ENCODE measurements at places on chromosomes 5 and 9. TPM values are rescaled to one million over a fixed set of nuclear protein-coding genes. Genes with fewer than 3 reads are reported as not detected.

DNA sequence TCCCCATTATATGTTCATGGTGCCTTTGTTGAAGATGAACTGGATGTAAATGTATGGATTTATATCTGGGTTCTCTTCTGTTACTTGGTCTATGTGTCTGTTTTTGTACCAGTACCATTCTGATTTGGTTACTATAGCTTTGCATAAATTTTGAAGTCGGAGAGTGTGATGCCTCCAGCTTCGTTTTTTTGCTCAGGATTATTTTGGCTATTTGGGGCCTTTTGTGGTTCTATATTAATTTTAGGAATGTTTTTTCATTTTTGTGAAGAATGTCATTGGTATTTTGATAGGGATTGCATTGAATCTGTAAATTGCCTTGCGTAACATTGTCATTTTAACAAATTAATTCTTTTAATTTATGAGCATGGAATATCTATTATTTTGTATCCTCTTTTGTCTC lies 36.6 kb upstream of the ZNF366 start:
- H3K4me1 ChIP-seq = no peaks in the 10 kb centered on the region
- no peaks in the 10 kb centered on the region for H3K36me3 ChIP-seq
- H3K27me3 ChIP-seq = peaks cover 7% of the 10 kb centered on the region
- H3K4me3 ChIP-seq = no peak overlapping the region
- no peak overlapping the region for H3K27ac ChIP-seq

DNA sequence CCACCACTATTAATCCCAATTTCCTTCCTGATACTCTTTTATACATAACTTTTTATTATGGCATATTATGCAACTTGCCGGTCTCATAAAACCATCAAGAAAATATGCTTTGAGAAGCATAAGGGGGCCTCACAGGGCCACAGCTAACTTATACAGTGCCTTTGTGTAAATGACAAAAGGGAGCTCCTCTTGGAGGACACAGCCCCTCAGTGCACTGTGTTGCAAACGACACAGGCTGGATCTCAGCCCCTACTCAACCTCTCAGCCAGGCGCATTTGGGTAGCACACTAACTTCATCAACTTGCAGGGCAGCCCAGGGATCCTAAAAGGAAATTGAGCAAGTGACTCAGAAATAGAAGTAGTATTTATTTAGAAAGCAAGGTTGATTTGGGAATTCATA lies 35.4 kb downstream of the RIGI start:
- H3K4me1 ChIP-seq = no peaks in the 10 kb centered on the region
- DNase-seq = no peak
- no peak overlapping the region for H3K4me3 ChIP-seq
- no peaks in the 10 kb centered on the region for H3K27me3 ChIP-seq

DNA sequence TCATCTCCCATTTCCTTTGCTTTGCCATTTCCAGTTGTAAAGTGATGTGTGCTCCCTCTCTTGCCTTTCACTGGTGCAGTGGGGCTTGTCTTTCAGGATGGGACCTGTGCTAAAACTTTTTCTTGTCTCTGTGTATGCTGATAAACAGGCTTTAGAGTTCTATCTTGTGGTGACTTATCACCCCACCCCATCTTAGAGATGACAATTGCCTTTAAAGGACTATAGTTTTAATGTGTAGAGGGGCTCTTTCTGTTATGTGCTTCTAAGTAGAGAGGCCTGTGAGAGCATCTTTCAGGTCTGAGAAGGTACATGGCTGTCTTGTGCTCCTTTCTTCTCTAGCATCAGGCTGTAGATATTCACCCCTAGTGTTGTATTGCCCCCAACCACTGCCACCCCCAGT lies 21.9 kb downstream of the MAN2A1 start:
- no peak overlapping the region for H3K27ac ChIP-seq
- no peak for DNase-seq
- H3K36me3 ChIP-seq = peaks cover 23% of the 10 kb centered on the region
- no peaks in the 10 kb centered on the region for H3K27me3 ChIP-seq
- H3K4me1 ChIP-seq = peaks cover 5% of the 10 kb centered on the region

- peaks cover 8% of the 10 kb centered on the region for H3K36me3 ChIP-seq
- no peak for DNase-seq
- H3K4me1 ChIP-seq = peaks cover 23% of the 10 kb centered on the region
These were observed 128.5 kb downstream of the RGS3 start for GRCh38 chr9:113591899-113592625.

DNA sequence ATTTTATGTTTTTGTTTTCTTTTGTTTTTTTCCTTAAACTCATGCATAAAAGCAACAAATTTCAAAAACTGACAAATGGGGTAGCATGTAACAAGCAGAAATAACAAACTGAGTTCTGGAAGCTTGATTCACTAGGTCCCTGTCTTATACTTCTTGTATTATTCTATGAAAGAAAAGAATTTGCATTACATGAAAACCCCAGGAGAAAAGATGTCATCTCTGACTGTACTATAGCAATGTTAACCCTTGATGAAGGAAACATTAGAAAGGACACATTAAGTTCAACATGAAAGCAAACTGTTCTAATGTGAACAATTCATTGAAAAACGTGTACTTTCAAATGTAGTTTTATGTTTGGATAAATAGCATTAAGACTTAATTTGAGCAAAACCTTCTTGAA lies 9.2 kb downstream of the RAB14 start:
- DNase-seq = no peak
- no peaks in the 10 kb centered on the region for H3K27me3 ChIP-seq
- H3K4me3 ChIP-seq = no peak overlapping the region
- H3K36me3 ChIP-seq = peaks cover 14% of the 10 kb centered on the region

- peaks cover 33% of the 10 kb centered on the region for H3K27me3 ChIP-seq
- no peak overlapping the region for H3K4me3 ChIP-seq
- peaks cover 11% of the 10 kb centered on the region for H3K4me1 ChIP-seq
- H3K27ac ChIP-seq = no peak overlapping the region
- no peak for DNase-seq
These were observed 1.5 kb downstream of the NKD2 start for GRCh38 chr5:1010181-1010510.

GRCh38 chr5:14319102-14319501 lies 176.0 kb downstream of the TRIO start:
- no peaks in the 10 kb centered on the region for H3K36me3 ChIP-seq
- no peak for DNase-seq
- H3K27me3 ChIP-seq = no peaks in the 10 kb centered on the region
- no peak overlapping the region for H3K27ac ChIP-seq
- H3K4me3 ChIP-seq = no peak overlapping the region

DNA sequence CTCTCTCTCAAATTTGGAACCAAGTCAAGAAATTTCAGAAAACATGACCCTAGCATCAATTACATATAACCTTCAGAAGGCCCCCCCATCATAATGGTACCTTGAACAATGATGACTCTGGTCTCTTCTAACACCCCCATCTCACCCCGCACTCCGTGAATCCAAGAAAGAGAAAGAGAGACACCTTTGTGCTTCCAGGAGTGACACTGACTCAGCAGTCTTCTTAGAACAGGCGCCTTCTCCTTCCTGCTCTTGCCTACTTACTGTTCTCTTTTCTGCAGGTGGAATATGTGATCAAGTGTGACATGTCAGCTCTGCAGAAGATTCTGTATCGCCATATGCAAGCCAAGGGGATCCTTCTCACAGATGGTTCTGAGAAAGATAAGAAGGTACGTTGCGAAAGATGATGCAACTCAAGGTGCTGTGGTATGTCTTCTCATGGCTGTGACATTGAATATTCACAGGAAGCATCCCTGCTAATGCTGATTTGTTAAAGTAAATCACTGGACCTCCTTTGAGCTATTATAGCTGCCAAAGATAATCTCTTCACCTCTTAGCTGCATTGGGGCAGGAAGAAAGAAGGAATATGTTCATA lies 81.3 kb downstream of the SMARCA2 start:
- H3K36me3 ChIP-seq = peaks cover 46% of the 10 kb centered on the region
- H3K4me1 ChIP-seq = no peaks in the 10 kb centered on the region
- H3K4me3 ChIP-seq = no peak overlapping the region
- H3K27ac ChIP-seq = no peak overlapping the region
- no peaks in the 10 kb centered on the region for H3K27me3 ChIP-seq
- DNase-seq = no peak

GRCh38 chr9:89757776-89758528 lies 153.1 kb downstream of the GADD45G start:
- no peak for DNase-seq
- H3K36me3 ChIP-seq = no peaks in the 10 kb centered on the region
- H3K4me3 ChIP-seq = no peak overlapping the region
- H3K4me1 ChIP-seq = no peaks in the 10 kb centered on the region
- no peak overlapping the region for H3K27ac ChIP-seq

DNA sequence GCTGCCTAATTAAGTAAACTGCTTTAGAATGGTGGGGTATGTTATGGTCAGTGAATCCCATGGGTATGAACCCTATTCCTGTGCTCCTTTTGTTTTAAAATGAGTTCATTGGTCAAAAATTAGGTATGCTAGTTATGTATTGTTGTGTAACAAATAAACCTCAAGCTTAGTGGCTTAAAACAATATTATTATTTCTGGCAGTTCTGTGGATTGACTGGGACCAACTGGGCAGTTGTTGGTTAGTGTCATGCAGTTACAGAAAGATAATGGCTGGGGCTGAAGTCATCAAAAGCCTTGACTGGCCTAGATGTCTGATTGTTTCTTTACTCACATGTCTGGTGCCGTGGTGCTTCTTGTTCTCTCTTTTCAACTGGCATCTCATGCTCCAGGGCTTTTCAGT lies 8.9 kb upstream of the PTAR1 start:
- H3K36me3 ChIP-seq = no peaks in the 10 kb centered on the region
- peaks cover 2% of the 10 kb centered on the region for H3K4me1 ChIP-seq
- no peak for DNase-seq

DNA sequence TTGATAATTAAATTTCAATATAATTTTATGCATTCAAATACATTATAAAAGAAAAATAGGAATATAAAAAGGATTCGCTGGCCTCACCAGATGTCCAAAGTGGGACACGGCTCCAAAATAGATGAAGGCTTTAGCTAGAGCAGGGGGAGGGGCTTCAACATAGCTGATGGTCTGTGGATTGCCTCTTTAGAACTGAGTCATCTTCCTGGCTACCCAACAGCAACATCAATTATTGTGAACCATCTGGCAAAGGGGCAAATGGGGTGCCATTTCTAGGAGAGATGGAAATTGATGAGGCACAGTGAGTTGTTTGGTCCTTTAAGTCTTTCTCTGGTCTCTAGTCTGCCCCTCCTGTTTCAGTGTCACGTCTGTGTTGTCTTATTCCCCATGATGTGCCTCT lies 44.2 kb upstream of the CD180 start:
- no peak for DNase-seq
- H3K36me3 ChIP-seq = peaks cover 5% of the 10 kb centered on the region
- no peaks in the 10 kb centered on the region for H3K27me3 ChIP-seq
- no peak overlapping the region for H3K4me3 ChIP-seq

GRCh38 chr5:170522211-170523141 lies 18.7 kb downstream of the KCNIP1 start:
- peaks cover 7% of the 10 kb centered on the region for H3K27me3 ChIP-seq
- no peaks in the 10 kb centered on the region for H3K4me1 ChIP-seq
- H3K4me3 ChIP-seq = no peak overlapping the region
- H3K27ac ChIP-seq = no peak overlapping the region

GRCh38 chr9:85402551-85402950 lies 339.2 kb downstream of the AGTPBP1 start:
- DNase-seq = no peak
- no peaks in the 10 kb centered on the region for H3K36me3 ChIP-seq
- H3K4me3 ChIP-seq = no peak overlapping the region

GRCh38 chr9:108776920-108777639 lies 78.7 kb downstream of the ACTL7B start:
- H3K4me3 ChIP-seq = no peak overlapping the region
- H3K36me3 ChIP-seq = no peaks in the 10 kb centered on the region
- no peak for DNase-seq
- peaks cover 25% of the 10 kb centered on the region for H3K27me3 ChIP-seq
- no peaks in the 10 kb centered on the region for H3K4me1 ChIP-seq

DNA sequence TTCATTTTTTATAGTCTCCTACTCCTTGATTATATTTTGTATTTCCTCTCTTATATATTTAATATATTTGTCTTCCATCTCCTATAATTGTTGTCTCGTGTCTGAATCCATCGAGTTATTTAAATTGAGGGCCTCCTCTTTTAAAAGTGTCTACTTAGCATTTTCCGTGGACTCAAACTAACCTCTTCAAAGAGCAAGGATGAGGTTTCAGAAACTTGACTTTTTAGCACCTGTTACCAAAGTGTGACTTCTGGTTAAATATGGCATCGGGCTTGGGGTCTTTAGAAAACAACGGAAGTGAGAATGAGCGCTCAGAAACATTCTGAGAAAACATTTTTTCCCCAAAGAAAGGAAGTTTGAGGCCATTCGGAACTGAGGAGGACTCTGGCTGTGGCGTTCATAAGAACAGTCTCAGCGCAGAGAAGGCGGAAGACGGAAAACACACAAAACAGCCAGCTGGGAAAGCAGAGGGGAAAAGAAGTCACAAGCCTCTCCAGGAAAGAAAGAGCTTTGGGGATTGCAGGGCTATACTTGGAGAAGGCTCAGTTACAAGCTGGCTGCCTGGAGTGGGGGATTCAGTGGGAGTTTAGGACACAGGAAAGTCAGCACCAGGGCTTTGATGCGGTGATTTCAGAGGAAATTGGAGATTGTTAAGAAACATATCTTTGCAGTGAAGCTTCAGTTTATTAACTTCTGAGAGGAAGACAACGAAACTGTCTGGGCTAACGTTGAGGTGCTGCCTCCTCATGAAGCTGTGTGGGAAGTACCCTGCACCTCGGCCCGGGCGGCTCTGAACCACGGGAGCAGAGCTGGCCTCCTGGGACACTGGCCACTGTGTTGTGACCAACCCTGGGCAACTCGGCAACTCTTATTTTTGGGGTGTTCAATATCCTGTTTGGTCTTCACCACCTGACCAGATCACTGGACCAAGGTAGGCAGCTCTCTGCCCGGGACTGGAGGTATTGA lies 25.1 kb upstream of the IRX2 start:
- no peak overlapping the region for H3K4me3 ChIP-seq
- H3K27me3 ChIP-seq = no peaks in the 10 kb centered on the region
- H3K36me3 ChIP-seq = no peaks in the 10 kb centered on the region
- H3K27ac ChIP-seq = no peak overlapping the region
- DNase-seq = no peak
- H3K4me1 ChIP-seq = no peaks in the 10 kb centered on the region

DNA sequence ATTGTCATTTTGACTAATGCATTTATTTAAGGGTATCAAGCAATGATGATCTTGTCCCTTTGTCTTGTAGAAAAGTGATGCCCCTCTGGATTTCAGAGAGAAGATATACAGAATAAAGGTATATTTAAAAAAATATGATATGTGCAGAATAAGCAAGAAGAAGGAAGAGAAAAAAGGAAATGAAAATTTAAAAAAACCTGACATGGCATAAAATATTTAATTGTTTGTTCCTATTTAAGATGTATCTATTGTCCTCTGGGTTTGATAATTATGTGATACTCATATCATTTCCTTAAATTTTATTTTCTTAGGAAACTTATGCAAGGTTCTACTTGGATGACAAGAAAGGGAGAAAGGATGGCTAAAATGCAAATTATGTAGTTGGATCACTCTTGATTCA lies 983.7 kb upstream of the CDH6 start:
- no peaks in the 10 kb centered on the region for H3K4me1 ChIP-seq
- no peak for DNase-seq
- H3K27ac ChIP-seq = no peak overlapping the region
- no peaks in the 10 kb centered on the region for H3K36me3 ChIP-seq
- no peak overlapping the region for H3K4me3 ChIP-seq

GRCh38 chr5:87266914-87267573 lies 639 bp upstream of the RASA1 start:
- peaks cover 6% of the 10 kb centered on the region for H3K27me3 ChIP-seq
- H3K36me3 ChIP-seq = peaks cover 9% of the 10 kb centered on the region
- peak overlapping the region; percentile 88 for H3K4me3 ChIP-seq
- no peak for DNase-seq

CBY3 gene
- 0.40 TPM for total RNA-seq

GPR150 gene
- 1.2 TPM for total RNA-seq

PCDHA7 gene
- not detected for total RNA-seq

NUTM2F gene
- total RNA-seq = not detected

CTNND2 gene
- total RNA-seq = not detected

FOXD4L5 gene
- total RNA-seq = 0.43 TPM

FBN2 gene
- total RNA-seq = not detected

DNAH5 gene
- not detected for total RNA-seq

S1PR3 gene
- total RNA-seq = not detected

Data from activated naive CD8-positive, alpha-beta T cell treated with anti-CD3 and anti-CD28 coated beads, Interleukin-2, amount 10 ng/mL, durations not matched to agents 7 days and 5 days (primary cell).